ENCODE measurements at places on chromosomes 2 and 18.
A peak's percentile ranks its signal among the peaks of the same experiment; 100 is the strongest.

DNA sequence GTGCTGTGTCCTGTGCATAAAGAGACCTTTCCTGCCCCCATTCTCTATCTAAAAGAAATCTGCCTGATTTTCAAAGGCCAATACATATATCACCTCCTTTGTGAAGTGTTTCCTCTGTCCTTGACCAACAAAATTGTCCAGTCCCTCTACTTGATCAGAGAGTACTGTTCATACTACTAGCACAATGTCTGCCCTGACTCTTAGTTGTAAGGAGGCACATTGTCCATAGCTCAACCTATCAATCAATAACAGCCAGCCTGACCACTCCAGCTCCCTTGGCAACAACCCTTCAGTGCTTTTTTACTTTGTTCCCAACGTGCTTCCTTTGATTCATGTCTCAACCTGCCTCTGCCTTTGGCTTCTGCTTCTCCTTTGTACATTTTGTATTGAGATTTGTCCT lies 398.9 kb downstream of the TRIB2 start:
- DNase-seq = no peak

GRCh38 chr2:174765576-174765975 lies 1.3 kb upstream of the CHRNA1 start:
- no peak for DNase-seq

DNA sequence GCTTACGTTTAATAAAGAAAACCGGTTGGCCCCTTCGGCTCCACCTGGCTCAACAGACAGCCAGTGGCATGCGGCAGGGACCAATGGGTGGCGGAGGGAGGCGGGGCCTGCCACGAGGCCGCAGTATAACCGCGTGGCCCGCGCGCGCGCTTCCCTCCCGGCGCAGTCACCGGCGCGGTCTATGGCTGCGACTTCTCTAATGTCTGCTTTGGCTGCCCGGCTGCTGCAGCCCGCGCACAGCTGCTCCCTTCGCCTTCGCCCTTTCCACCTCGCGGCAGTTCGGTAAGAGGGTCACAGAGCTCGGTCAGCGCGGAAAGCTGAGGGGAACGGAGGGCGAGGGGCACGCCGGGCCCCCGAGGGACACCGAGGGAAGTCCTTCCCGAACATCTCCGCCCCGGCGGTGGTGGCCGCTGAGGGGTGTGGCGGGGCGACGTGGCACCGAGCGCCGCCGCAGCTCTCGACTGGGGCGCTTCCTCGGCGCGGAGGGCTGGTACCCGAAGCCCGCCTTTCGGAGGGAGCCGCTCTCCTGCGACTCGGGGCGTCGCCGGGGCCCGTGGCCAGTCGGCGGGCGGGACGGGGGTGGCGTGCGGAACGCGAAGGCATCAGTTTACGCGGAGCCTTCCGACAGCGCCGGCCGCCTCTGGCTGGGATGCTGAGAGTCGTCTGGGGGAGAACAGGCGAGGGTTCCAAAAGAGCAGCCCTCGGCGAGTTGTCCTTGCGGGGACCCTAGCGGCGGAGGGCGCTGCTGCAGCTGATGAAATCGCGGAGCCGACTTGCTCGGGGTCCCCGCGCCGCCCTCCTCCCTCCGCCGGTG lies at the start of gene MTHFD2:
Gene MTHFD2 (plus strand): TSS at position 155 of the 814 bp plus-strand sequence. CDS start 27 bp downstream, at position 182.
- peak; percentile 89 for DNase-seq

GRCh38 chr2:234565201-234565600 lies 68.3 kb upstream of the ARL4C start:
- DNase-seq = no peak

- peak; percentile 35 for DNase-seq
Measured at GRCh38 chr2:229273723-229274338, 2.7 kb upstream of the PID1 start.

DNA sequence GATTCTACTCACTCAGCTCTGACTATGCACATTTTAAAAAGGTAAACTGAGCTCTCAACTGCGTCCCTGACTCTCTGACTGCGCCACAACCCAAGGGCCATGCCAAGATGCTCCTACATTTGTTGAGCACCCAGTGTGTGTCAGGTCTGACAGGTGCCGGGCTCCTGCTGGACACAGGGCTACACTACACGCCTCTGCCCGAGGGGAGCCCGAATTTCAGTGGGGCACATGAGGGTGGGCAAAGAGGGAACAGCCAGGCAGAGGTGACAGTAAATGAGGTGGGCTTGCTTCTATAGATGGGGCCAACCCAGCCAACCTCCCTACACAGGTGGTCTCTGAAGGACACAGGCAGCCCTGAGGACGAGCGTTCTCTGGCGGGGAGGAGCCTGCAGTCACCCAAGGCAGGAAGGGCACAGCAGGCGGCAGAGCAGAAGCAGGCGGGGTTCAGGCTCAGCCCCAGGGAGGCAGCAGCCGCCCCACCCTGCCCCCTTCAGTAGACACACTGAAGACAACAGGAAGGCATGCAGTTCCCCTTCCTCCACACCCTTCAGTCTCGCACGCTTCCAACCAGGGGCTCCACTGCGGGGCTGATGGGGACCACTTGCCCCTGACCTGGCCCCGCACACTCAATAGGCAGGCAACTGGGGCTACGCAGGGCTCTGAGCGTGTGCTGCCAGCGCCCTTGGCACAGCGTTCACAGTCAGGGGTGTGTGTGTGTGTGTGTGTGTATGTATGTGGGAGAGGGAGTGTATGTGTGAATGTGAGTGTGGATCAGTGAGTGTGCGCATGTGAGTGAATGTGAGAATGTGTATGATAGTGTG lies 98.4 kb downstream of the UXS1 start:
- no peak for DNase-seq

DNA sequence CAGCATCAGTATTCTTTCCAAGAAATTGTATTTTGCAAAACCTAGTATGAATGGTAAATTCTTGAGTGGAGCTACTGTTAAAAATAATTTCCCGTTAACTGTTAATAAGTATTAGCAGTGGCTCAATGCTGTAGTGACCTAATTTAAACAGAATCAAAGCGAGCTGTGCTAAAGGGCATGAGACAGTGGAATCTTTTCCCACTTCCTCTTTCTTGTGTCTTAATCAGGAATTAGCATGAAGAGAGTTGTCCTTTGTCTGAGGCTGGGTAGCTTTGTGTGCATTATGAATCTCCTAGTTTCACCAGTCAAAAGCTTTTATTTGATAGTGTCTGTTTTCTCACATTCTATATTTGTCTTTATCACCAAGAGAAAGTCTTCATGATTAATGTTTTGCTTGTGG lies 298.8 kb upstream of the GCFC2 start:
- no peak for DNase-seq
